ENCODE measurements at places on chromosomes 6 and 20. TPM values are rescaled to one million over a fixed set of nuclear protein-coding genes. Genes with fewer than 3 reads are reported as not detected.

ARG1 gene
- 0.08 TPM for polyA plus RNA-seq

HLA-DRB5 gene
- polyA plus RNA-seq: 61.4 TPM

GRCh38 chr20:34095825-34096224 is 16.2 kb downstream of the EIF2S2 start:
- DNase-seq: no peak

- DNase-seq: no peak
Measured at GRCh38 chr6:111938710-111939109, 65.5 kb upstream of the FYN start.

- DNase-seq: no peak
Measured at GRCh38 chr6:168188369-168189199, 109.6 kb upstream of the FRMD1 start.

GRCh38 chr6:121920616-121921015 is 478.8 kb upstream of the HSF2 start:
- no peak for DNase-seq

DNA sequence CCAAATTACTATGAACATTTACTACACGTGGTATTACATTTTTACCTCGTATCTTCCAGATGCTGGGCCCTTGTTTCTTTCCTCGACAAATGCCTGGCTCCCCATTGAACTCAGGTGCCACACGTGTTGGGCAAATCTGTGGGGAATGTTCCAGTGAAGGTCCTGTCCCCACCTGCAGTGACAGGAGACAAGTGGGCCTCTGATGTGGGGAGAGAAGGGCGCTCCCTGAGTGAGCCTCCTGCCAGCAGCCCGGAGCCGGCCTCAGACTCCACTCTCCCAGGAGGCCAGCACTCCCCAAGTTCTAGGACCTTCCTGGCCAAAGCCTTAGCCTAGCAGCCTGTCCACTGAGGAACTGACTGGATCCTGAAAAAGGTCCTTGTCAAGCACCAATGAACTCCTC is 21.7 kb upstream of the SCML4 start:
- DNase-seq: no peak
